ENCODE measurements at places on chromosomes 1 and 21.

DNA sequence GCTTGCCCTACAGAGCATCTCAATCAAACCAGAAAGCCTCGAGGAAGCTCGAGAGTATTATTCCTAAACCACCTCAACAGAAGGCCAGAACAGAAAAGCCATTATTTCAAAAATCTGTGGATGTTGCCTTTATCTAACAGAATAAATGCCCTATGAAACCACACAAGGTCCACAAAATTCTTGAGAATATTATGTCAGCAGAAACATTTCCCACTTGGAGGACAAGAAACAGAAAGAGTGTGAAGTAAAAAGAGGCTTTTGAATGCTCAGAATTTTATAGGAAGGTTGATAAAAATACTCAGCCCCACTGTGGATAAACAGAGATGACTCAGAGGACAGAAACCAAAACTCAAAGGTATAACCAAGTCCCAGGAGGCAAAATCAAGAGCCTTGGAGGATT lies 146.4 kb upstream of the LRRC7 start:
- DNase-seq: no peak

DNA sequence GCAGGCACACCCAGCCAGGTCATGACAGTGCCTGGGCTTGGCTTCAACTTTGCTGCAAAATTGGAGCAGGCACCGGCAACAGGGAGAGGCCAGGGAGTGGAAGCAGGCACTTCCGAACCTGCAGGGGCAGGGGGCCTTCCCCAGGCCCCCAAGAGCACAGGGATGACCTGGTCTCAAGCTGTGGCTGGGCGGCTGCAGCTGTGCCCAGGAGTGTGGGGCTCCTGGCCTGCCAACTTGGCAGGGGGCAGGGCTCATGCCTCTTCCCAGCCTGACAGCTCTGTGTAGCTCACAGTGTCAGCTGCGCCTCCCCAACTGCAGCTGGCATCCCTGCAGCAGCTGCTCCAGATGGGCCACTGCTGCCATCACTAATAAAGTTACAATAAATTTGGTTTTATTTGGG lies 51.5 kb upstream of the SCYL3 start:
- no peak for DNase-seq

- no peak for DNase-seq
Measured at GRCh38 chr1:213666113-213666512, 321.7 kb upstream of the PROX1 start.

DNA sequence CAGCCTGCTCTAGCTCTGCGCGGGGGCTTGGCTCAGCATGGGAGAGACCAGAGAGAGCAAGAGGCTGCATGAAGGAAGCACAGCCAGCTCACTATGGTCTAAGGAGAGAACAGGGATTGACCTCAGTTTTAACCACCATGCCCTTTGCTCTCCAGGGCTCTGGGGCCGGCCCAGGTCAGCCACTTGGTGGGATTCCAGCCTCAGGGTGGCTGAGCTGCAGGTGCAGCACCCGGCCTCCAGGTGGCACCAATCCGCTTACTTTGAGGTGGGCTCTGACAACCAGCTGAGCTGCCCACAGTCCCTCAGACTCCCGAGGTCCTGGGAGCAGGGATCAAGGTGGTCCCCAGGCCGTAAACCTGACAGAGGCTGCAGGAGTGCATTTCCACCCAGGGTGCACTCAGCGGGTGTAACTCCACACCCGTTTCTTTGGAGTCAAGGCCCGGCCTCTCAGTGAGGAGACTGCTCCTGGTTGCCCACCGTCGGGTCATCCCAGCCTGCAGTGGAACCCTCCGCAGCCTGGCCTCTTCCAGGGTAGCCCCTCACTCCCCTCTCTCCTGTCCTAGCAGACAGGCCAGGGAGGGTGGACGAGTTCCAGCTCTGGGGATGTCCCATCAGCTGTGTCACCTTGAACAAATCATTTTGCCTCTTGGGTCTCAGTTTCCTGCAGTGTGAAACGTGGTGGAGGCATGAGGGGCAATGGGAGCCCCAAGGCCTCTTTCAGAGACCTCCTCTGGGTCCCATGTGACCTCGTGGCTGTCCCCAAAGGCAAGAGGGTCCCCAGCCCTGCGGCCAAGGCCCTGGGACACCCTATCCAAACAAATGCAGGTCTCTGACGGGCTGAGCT lies 607 bp upstream of the LGR6 start:
- peak; percentile 43 for DNase-seq

- DNase-seq: no peak
Measured at GRCh38 chr21:44991538-44992483, 52.0 kb downstream of the SLX9 start.

- peak; percentile 74 for DNase-seq
Measured at GRCh38 chr1:203649999-203650836, 23.6 kb downstream of the ATP2B4 start.
